ENCODE measurements at places on chromosomes 3 and 15.

- DNase-seq, result no peak
Observed at GRCh38 chr3:140023616-140024530, 88.9 kb downstream of the CLSTN2 start.

GRCh38 chr3:14358426-14359211 lies 43.8 kb upstream of the SLC6A6 start:
- DNase-seq, result no peak

- DNase-seq, result no peak
Observed at GRCh38 chr15:29322415-29322814, 52.8 kb upstream of the NSMCE3 start.

GRCh38 chr3:108241721-108242120 lies 19.5 kb upstream of the IFT57 start:
- no peak for DNase-seq

GRCh38 chr15:101113114-101114005 lies 138.5 kb downstream of the CHSY1 start:
- no peak for DNase-seq

- no peak for DNase-seq
Observed at GRCh38 chr15:101198800-101199199, 53.0 kb downstream of the CHSY1 start.

DNA sequence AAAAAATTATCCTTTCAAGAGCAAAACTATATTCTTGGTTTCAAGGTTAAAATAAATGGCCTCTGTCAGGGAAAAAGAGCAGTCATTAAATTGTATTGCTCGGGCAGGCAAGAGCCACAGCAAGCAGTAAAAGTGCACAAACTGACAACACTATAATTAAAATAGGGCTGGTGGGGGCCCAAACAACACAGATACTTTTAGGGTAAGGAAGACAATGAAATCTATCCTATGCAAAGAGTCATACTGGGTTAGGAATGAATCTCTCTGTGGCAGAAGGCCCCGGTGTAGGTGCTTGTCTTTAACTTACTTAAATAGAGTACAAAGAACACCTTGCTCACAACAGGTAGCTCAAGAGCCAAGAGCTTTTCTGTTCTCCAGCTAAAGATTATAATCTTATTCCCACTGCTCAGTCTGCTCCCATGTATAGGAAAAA lies 94.7 kb downstream of the DLG1 start:
- DNase-seq, result no peak
